ENCODE measurements at places on chromosomes 4 and X. TPM values are rescaled to one million over a fixed set of nuclear protein-coding genes. Genes with fewer than 3 reads are reported as not detected.

The CHRNA9 gene
- not detected for total RNA-seq

The PPARGC1A gene
- total RNA-seq = not detected

DNA sequence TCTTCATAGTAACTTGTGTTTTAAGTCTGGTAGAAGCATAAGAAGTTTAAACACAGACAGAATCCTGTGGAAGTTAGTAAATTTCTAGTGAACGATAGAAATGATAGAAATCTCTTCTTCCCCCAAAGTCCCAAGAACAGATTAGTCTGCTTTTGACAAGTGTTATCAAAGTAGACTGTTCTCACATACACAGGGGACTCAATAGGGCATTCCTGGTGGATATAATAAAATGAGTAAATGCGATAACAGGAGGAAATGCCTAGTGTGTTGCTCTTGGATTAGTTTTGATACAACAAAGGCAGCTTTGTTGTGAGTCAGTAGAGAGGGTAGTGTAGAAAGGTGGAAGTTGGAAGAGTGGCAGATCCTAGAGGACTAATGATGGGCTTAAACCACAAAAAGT, 43.5 kb downstream of the CLCN3 start:
- DNase-seq = no peak

GRCh38 chrX:134846042-134846441, 144.7 kb upstream of the SMIM10 start:
- no peak for DNase-seq
